Fibroblast of skin of left biceps (primary cell): ENCODE measurements at places on chromosomes 11 and 22.

DNA sequence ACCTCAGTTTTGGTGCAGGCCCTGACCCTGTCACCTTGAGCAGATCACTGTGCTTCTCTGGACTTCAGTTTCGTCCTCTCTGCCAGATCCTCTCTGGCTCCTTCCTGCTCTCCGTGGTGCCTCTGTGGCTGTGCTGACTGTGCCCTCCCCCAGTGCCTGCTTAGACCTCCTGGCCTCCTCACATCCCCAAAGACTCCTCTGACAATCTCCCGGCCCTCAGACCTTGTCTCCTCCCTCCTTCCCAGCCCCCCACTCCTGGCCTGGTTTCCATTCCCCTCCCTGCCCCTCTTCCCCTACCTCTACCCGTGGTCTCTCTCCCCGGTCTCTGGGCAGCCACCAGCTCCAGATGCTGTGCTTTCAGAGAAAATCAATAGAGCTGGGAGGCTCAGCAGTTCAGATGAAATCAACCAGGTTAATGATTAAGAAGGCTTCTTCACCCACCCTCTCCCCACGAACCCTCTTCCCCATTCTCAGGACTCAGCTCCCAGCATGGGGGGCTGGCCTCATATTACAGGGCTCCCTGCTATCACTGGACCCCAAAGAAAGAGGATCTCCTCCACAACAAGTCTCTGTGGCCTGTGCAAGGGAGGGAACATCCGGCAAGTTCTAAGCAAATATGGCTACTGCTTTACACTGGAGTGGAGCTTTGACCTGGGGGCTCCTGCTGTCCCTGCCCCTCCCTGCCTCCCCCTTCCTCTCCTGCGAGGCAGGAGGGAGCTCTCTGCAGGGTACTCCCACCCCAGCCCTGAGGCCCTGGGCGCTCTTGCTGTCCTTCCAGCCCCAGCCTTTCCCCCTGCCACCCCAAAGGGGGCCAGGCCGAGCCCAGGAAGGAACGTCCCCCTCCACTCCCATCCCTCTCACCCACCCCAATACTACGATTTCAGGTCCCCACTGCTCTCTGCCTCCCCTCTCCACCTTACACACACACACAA is 8.5 kb downstream of the BACE1-AS start:
- DNase-seq: no peak

DNA sequence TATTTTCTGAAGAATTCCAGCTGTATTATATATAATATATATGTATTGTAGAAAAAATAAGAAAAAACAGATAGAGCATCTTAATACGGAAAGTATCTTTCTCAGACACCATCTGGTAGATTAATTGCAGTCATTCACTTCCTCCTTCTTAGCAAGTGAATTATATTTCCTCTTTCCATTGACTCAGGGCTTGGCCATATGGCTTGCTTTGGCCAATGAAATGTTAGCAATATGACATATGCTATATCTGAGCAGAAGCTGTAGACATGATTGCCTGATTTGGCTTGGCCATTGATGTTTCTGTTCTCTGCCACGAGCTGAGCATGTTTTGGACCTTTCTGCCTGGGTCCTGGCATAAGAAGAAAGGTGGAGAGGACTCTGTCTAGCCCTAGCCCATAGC is 34.4 kb upstream of the ZBED5 start:
- no peak for DNase-seq

- no peak for DNase-seq
Observed at GRCh38 chr22:40405178-40406062, 35.0 kb downstream of the SGSM3 start.

DNA sequence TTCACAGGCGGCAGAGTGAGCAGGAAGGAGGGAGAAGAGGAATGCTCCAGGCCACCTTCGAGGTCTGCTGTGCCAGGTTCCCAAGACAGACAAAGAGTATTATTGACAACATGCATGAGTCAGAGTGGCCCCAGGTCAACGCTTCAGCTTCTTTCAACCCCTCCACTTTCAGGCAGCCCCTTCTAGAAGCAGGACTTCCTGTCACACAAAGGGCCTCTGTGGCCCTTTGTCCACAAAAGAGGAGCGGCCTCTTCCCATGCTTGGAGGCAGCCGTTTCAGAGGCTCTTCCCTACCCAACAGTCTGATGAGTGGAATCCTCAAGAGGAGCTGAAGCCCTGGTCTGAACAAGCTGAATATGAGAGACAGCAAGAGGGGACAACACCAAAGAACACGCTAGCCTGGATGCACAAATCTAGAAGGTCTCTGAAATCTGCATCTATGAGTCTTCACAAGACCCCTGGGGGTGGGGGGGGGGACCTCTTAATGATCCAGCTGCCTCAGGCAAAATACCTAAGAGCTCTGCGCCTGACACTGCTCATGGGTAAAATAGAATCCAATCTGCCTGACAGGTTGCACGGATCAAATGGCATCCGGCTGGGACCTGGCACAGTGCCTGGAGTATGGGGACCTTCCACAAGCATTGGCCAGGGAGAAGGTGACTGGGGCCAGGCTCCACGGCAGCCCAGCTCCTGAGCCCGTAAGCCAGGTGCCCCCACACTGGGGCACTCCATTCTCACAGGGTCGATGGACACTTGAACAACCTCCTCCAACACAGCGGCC is 67.5 kb downstream of the PACSIN2 start:
- no peak for DNase-seq

- no peak for DNase-seq
Observed at GRCh38 chr11:35917676-35918075, 26.2 kb upstream of the LDLRAD3 start.

DNA sequence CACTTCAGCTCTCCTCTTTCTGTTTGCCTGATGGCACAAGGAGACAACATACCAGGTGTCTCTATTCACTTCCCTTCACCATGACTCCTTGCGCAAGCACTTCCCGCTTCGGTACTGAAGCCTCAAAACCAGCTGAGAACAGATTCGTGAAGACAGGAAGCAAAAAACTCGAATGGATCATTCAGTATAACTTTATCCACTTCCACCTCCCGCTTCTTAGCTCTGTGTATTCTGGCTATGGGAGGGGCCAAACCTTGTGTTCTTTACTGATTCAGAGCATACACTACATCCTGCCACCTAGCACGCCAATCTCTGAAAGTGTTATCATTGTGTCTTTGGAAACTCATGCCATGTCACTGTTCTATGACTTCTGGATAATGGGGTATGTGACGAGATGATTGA is 62.2 kb upstream of the ADA2 start:
- no peak for DNase-seq

DNA sequence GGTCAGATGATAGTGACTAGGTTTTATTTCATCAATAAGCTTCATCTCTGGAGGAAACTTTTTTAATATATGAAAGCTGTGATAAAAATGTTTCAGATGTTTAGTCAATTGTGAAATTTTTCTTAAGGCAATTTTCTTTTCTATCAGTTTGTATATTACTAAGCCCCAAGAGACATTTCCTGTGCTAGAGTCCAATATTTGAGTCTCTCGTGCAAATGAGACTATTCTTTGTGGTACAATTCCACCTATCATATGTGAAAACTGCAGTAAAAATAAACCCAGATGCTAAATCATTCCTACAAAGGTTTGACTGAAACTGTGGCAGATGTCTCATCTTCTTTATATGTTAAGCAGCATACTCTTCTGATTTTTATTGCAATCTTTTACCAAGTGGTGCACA is 28.0 kb downstream of the CTR9 start:
- no peak for DNase-seq

GRCh38 chr11:61526956-61527731 is 18.6 kb downstream of the LRRC10B start:
- no peak for DNase-seq

GRCh38 chr11:72867970-72868369 is 53.8 kb downstream of the ATG16L2 start:
- DNase-seq: no peak

GRCh38 chr11:46832511-46833214 is 13.4 kb downstream of the CKAP5 start:
- no peak for DNase-seq

DNA sequence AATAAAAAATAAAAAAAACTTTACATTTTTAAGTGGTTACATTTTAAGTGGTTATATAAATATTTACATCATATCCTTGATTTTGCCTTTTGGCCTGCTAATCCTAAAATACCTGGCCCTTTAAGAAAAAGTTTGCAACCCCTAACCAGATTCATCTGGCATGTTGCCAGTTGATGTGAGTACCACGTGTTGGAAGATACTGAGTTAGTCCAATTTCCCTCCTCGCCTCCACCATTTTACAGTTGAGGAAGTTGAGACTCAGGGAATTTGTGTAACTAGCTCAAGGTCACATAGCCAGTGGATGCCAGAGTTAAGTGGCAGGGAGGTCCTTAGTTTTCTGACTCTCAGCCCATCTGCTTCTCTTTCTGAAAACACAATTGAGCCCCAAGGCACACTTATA is 5.1 kb downstream of the ELF5 start:
- DNase-seq: no peak

GRCh38 chr11:46918788-46919513 is 601 bp upstream of the LRP4 start:
- DNase-seq: no peak

DNA sequence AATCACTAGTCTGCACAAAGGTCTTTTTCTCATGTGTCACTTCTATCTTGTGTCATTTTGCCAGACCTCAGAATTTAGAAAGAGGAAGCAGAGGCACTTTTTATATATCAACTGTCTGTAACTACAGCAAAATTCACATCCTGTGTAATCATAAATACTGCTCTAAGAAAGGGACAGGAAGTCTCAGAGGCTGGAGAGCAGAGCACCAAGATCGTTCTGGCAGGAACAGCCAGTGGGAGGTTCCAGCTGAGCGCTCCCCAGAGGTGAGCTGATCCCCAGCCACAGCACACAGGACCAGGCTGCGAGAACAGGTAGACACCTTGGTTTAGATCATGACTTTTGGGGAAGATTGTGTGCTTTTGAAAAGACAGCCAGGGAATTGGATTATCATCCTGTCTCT is at the start of gene MS4A7:
Gene MS4A7, plus strand, starts transcription at position 179 of the 400 bp plus-strand sequence. CDS start 4,610 bp downstream, outside the sequence.
- no peak for DNase-seq

DNA sequence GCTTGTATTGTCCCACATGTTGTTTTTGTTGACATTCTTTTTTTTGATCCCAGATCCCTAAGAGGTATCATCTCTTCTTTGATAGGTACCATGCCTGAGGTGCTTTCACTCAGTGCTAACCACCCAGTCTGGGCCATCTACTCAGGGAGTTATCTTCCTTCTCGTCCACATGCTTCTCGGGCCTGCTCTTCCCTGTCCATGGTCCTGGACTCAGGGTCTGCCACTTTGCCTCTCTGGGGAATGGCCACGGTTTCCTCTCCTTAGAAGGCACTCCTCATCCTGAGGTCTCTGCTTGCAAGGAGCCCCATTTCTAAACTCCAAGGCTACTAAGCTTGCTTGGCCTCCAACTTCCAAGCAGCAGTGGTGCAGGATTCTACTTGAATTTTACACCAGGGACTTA is 227.0 kb upstream of the NCAM1 start:
- DNase-seq: no peak

- DNase-seq: no peak
Observed at GRCh38 chr11:72573072-72573854, 101.0 kb downstream of the PDE2A start.

DNA sequence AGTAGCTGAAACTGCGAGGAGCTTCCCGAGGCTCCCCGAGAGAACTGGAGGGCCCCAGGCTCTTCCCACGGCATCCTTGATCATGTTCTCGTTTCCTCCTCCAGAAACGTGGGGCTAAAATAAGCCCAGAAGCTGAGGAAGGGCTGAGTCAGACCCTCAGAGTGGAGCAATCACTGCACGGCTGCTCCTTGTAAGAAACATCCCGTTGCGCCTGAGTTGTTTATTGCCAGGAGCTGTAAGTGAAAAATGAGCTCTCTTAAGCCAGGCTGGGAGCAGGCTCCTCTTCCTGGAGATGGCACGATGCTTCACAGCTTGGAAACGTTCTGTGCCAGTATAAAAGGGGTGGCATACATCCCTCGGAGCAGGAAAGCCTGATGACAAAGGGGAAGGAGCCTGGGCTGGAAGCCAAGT is 47.3 kb upstream of the SYN3 start:
- no peak for DNase-seq

- DNase-seq: peak; percentile 69
Observed at GRCh38 chr11:124837491-124837856, 27.8 kb upstream of the ROBO3 start.
